ENCODE measurements at places on chromosomes 16 and 17. TPM values are rescaled to one million over a fixed set of nuclear protein-coding genes. Genes with fewer than 3 reads are reported as not detected.

TAT gene
- not detected for total RNA-seq

IKZF3 gene
- total RNA-seq: not detected

TIGD7 gene
- total RNA-seq: 4.4 TPM

HES7 gene
- not detected for total RNA-seq

SPATA22 gene
- total RNA-seq: not detected

KRTAP1-5 gene
- not detected for total RNA-seq

MYL11 gene
- total RNA-seq: not detected

PRSS33 gene
- not detected for total RNA-seq

FOXC2 gene
- 0.17 TPM for total RNA-seq

HLF gene
- 0.09 TPM for total RNA-seq

PLLP gene
- total RNA-seq: 0.16 TPM

UNC45B gene
- not detected for total RNA-seq

BICDL2 gene
- 0.32 TPM for total RNA-seq

NLRC3 gene
- total RNA-seq: under 0.01 TPM

TMEM92 gene
- 0.16 TPM for total RNA-seq

Data from bronchial smooth muscle cell (primary cell).